ENCODE measurements at places on chromosomes 4 and X.

DNA sequence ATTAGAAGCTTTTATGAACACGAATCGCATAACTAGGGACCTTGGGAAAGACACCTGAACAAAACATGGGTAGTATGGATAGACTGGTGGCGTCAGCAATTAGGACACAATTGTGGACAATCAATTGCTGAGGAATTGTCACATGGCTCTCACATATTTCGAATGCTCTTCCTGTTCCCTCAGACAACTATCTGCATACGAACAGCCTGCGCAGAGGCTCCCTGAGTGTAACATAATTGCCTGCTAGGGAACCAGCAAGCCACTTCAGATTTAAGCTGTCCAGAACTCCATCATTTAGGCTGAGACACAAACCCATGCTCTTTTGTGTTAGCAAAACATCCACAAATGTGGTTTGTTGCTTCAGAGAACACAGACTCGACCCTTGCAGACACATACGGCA is 160.8 kb downstream of the MGST2 start:
- no peak for DNase-seq

- no peak for DNase-seq
Observed at GRCh38 chr4:99712099-99712498, 54.5 kb upstream of the C4orf54 start.

DNA sequence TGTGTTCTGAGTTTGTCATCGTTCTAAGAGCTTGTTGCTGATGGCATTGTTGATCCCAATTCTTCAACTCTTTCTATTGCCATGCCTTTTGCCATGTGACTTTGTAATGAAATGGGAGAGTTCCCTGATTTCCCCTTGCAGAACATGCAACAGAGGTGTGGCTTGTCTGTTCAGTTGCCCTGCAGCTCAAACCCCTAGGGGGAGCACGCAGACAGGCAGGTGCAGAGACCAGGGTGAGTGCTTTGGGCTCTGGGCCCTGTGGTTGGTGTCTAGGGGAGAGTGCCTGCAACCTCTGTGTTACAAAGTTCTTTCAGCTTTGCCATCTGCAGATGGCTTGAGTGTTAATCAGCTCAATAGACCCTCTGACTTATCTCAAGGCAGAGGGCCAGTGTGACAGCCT is 332.7 kb downstream of the MID1IP1 start:
- DNase-seq, result no peak

DNA sequence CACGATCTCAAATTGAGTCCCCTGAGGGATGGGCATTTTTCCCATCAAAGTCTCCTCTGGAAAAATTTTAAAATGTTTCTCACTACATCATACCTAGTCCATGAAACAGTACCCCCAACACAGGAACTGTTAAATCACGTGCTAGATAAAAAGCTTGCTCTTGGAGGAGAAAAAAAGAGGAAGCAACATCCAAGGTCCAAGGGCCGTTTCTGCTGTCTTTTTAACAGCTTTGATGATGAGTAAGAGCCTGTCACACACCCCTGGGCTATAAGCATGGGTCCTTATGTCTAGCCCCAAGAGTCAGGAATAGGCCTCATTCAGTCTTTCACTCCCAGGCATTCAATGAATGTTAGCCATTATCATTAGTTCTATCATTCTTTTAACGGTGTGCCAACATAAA is 128.9 kb downstream of the SH3KBP1 start:
- DNase-seq, result no peak

GRCh38 chrX:18441780-18442367 is 16.5 kb downstream of the CDKL5 start:
- no peak for DNase-seq

GRCh38 chr4:1633993-1634392 is 50.1 kb downstream of the FAM53A start:
- no peak for DNase-seq

GRCh38 chr4:1469043-1469442 is 62.8 kb upstream of the NKX1-1 start:
- DNase-seq, result no peak

GRCh38 chrX:7072856-7073255 is 74.7 kb upstream of the STS start:
- no peak for DNase-seq

GRCh38 chrX:134999469-134999868 is 8.7 kb downstream of the SMIM10 start:
- peak; percentile 53 for DNase-seq

GRCh38 chr4:54498661-54499111 is 159.1 kb upstream of the KIT start:
- peak; percentile 89 for DNase-seq

DNA sequence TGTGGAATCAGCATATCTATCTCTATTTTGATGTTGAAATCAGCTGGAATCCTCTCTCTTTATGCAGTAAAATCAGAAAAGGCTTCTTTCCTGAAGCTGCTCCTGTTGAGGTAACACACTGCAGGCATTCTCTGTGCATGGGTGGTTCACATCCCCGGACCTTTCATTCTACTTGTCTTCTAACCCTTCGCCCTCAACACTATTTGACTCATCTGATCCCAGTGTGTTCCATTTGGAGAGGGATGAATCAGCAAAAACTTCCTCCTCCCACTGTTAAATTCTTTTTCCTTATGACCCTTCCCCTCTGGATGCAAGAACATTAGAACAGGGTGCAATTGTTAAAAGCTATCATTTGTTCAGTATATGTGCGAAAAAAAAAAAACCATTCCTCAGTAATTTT is 67.4 kb downstream of the RNF150 start:
- no peak for DNase-seq

GRCh38 chr4:130035391-130035790 is 939.4 kb downstream of the C4orf33 start:
- no peak for DNase-seq

All from fibroblast of upper back skin (primary cell).